ENCODE measurements at places on chromosomes 5 and 9. TPM values are rescaled to one million over a fixed set of nuclear protein-coding genes. Genes with fewer than 3 reads are reported as not detected.

Gene PCDHGA3
- 0.22 TPM for total RNA-seq

Gene PLCXD3
- total RNA-seq, result 5.5 TPM

Gene ATP10B
- not detected for total RNA-seq

Gene IFNK
- total RNA-seq, result 0.12 TPM

Gene HSPB3
- total RNA-seq, result 1.8 TPM

Gene CDH6
- total RNA-seq, result 21.6 TPM
